ENCODE measurements at places on chromosomes 5 and 9.

DNA sequence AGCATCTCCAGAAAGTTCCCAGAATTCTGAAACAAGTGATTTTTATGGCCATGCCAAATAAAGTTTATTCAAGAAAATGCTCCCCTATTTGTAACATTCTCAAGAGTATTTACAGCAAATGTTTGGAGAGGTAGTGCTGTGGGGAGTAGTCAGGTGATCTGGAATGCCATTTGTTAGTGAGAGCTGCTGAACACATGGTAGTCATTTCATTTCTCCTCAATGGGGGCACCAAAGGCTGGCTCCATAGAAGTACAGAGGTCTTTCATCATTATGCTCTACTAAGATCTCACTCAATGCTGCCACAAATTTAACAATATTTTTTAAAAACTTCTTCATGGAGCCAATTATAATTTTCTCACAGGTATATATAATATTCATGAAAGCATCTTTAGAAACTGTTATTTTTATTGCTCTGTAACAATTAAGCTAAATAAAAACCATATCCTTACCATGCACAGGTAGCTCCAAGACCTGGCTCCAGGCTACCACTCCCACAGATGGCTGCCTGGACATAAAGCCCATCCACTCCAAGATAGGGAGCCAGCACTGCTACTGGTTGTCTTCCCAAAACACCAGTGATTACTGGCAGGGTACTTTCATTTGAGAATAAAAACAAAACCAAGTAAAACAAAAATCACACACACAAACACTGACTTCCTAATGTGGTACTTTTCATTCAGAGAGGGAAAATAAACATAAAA, 200.8 kb downstream of the PLK2 start:
- no peak for DNase-seq

GRCh38 chr5:6349387-6349786, 29.0 kb downstream of the MED10 start:
- DNase-seq = no peak

- DNase-seq = no peak
Observed at GRCh38 chr5:124888622-124889485, 142.4 kb upstream of the ZNF608 start.

DNA sequence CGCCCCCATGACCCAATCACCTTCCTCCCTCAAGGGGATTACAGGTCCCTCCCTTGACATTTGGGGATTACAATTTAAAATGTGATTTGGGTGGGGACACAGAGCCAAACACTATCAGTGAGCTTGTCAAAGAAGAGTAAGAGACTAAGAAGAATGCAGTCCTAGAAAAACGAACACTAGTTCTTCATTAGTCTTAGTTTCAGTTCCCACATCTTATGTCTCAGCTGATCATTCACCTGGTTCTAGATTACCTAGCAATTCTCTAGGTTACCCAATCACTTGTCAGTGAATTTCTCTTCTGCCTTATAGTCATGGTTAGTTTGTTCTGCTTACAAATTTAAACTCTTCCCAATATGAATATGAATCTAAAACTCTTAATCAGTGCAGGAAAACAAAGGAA, 251.5 kb downstream of the COX7C start:
- DNase-seq = no peak

- DNase-seq = no peak
Observed at GRCh38 chr5:78747705-78748359, 99.3 kb upstream of the LHFPL2 start.

DNA sequence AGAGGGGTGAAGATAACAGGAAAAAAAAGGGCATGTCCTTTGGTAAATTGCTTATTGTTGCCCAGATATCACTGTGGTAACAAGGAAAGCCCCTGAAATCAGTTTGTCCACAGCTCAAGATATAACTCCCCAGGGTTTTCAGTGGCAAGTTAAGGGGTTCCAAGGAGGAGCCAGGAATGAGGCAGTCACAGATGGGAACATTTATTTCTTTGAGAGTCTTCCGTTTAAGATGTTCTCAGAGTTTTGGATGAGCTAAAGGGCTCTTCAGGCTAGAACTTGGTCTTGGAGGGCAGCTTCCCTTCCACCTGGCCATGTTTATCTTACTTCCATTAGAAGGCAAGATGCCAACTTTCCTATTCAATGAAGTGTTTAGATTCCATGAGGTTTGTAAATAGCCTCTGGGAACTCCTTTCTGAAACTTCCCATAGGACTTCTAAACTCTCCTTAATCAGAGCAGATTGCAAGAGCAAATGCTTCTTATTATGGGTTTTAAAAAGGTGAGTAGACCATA, 277.6 kb upstream of the TNC start:
- DNase-seq = no peak

GRCh38 chr5:145660897-145661640, 174.1 kb downstream of the PRELID2 start:
- no peak for DNase-seq

- DNase-seq = peak; percentile 77
Observed at GRCh38 chr9:114662081-114662989, 4.7 kb upstream of the TEX53 start.

DNA sequence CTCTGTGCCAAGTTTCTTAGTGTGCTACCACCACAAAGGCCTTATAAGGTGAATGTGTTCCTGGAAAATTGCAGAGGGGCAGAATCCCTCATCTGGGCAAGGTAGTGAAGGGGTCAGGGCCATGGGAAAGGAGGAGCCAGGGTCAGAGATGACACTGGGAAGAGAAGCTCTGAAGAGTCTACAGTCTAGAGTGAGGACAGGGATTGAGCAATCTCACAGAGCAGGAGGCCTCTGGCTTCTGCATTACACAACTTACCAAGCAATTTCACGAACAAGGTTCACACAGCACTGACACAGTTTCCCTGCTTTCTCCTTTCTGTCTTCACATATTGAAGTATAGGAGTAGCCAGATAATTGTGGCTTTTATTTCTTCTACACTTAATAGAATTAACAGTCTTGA, 24.5 kb upstream of the IDNK start:
- no peak for DNase-seq

- DNase-seq = no peak
Observed at GRCh38 chr5:156155598-156155997, 171.4 kb upstream of the SGCD start.

DNA sequence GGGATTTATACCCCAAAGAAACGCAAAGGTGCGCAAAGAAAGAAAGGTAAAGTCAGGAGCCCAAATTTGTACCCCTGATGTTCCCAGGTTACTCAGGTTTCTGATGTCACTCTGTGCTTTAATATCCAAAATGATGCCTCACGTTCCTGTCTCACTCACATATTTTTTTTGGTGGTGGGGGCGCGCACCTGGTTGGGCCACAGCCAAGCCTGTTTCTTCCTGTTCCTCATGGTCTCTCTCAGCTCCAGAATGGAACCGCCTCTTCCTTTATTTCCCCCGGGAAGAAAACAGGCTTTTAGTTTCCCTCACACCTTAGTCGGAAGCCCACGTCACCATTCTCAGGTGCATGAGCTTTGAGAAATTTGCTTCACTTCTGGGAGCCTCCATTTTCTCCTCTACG, 118.3 kb upstream of the BOD1 start:
- DNase-seq = no peak

GRCh38 chr5:8895599-8895998, 650.3 kb downstream of the SEMA5A start:
- DNase-seq = no peak

GRCh38 chr9:101915482-101915881, 177.0 kb upstream of the GRIN3A start:
- DNase-seq = no peak

GRCh38 chr9:104765138-104765537, 1.2 kb downstream of the NIPSNAP3B start:
- DNase-seq = no peak

DNA sequence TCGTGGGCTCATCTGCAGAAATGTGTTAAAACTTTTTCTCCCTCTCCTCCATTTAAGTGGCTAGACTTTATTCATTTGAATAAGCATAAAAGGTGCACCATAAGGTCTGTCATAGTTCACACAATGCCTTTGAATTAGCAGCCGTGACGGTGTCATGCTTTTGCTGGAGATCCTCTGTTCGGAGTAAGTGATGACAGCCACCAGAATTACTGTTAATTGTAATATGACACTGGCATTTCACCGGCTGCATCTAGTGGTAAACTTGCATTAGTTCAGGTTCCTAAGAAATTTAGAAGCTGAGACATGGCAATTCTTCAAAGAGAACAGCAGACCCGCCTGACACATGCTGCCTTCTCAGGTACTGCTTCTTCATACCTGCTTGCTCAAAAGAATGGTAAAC, 241.7 kb downstream of the EBF1 start:
- no peak for DNase-seq

DNA sequence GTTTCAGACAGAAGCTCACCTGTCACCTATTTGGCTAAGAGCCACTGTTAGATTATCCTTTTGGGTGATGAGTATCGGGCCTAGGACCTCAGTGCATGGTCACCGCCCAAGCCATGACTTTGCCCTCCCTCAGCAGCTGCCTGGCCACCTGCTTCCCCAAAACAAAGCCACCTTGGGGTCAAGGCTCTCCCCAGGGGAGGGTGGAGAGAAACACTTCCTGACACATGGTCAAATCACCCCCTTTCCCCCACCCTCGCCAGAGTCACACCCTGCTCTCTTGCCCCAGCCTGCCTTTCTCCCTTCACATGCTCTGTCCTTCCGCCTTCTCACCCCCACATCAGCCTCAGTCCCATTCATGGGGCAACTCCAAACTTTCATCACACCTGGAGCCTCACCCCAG, 1.7 kb upstream of the HBEGF start:
- no peak for DNase-seq

DNA sequence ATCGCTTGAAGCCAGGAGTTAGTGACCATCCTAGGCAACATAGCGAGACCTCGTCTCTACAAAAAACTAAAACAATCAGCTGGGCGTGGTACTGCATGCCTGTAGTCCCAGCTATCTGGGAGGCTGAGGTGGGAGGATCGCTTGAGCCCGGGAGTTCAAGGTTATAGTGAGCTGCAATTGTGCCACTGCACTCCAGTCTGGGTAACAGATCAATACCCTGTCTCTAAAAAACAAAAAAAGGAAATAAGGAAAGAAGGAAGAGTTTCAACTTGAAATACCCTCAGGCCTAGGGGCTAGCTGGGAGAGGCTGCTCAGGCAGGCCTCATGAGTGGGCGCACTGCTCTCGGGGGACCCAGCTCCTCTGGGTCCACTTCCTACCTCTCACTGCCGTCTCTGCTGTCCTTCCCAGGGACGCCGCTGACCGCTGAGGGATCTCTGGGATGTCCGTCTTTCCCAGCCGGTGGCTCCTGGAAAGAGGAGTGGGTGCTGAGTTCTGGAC, 56.4 kb downstream of the PRRT1B start:
- no peak for DNase-seq

DNA sequence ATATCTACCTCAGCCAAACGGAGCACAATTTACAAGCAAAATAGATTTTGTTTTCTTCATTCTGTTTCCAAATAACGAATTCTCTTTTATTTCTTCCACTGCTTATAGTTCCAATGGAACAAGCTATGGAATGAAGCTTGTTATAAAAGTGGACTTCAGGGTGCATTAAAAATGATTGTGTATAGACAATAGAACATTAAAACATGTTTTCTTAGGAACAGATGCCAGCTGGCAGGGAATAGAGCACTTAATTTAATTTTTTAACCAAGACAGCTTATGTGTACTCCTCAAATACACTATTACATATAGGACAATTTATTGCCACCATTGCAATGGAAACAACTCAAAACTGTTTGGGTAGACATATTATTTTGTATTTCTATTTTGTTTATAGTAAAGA, 860.1 kb upstream of the TYRP1 start:
- no peak for DNase-seq

GRCh38 chr9:101536351-101536750, 2.7 kb downstream of the RNF20 start:
- DNase-seq = no peak

- DNase-seq = no peak
Observed at GRCh38 chr5:84647581-84647980, 262.9 kb upstream of the EDIL3 start.

GRCh38 chr5:136295914-136296313, 69.4 kb downstream of the TRPC7 start:
- DNase-seq = no peak

DNA sequence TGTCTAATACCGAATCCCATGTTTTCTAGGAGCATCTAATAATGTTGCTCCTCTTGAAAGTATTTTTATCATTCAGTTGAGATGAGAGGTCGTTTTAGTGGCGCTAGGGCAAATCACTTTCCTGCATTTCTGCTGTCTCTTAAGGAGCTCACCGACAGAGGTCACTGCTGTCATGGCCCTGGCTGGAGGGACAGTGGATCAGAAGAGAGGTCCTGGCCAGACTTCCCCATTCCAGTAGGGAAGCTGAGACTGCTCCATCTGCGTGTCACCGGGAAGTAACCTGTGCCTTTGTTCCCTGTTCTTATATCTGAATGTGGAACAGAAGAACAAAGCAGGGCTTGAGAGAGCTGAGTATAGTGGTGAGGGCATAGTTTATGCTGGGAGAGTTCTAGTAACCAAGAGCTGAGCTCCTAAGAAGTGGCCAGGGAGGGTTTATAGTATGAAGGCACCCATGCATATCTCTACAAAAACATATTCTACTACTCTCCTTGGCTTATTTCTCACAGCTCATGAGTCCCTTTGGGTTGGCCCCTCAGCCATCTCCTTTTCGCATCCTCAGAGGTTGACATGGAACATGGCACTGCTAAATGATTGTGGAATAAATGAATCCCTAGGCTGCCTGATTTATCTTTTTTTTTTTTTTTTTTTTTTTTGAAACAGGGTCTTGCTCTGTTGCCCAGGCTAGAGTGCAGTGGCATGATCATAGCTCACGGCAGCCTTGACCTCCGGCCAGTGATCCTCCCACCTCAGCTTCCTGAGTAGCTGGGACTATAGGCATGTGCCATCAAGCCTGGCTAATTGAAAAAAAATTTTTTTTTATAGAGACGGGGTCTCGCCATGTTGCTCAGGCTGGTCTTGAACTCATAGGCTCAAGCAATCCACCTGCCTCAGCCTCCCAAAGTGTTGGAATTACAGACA, 27.2 kb downstream of the ATP6V0E1 start:
- DNase-seq = no peak

DNA sequence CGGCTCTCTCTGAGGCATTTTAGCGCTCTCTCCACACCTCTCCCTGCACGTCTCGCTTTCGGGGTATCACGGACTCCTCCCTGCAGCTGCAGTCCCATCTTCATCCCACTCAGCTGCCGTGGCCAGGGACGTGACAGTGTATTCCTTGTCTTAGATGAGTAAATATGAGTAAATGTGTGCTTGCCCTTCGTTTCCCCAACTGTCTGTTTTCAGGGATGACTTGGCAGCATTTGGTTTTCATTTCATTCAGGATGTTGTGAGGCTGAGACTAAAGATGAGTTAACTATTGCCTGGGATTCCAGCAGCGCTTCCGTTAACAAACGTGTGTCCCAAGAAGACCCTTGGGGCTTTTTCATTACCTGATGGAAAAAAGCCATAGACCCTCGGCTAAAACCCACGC, 29.5 kb downstream of the GDNF start:
- DNase-seq = no peak
